NB4 (cell line): ENCODE measurements at places on chromosomes 11 and 22.

DNA sequence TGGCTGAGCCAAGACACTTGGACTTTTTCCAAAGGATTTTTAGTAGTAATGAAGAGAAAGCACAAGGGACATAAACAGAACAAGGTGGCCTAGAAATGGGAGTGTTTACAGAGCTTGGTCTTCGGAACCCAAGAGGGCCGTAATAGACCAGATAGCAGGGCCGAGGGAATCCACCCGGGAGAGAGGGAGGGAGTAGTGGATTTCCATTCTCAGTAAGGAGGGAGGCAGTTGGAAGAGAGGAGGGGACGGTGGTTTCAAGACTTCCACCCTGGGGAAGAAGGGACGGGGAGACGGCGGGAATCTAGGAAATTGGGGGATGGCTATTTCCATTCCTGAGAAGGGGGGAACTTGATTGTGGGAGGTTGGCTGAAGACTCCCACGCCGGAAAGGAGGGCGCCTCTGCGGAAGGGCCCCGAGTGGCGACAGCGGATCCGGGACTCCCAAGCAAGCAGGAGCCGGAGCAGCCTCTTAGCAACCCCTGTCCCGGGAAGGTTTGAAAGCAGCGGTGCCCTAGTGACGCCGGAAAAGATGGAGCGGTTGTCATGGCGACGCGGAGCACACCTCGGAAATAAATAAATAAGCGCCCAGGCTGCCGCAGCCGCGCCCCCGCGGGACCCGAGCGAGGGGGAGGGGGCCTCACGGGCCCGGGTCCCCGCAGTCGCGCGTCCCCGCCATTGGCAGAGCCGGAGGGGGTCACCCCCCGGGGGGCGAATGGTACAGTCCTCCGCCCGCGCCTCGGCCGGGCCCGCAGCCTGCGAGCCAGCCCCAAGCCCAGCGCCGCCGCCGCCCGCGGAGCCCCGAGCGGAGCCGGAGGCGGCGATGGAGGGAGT, 31.6 kb downstream of the EIF3F start:
- DNase-seq, result no peak

DNA sequence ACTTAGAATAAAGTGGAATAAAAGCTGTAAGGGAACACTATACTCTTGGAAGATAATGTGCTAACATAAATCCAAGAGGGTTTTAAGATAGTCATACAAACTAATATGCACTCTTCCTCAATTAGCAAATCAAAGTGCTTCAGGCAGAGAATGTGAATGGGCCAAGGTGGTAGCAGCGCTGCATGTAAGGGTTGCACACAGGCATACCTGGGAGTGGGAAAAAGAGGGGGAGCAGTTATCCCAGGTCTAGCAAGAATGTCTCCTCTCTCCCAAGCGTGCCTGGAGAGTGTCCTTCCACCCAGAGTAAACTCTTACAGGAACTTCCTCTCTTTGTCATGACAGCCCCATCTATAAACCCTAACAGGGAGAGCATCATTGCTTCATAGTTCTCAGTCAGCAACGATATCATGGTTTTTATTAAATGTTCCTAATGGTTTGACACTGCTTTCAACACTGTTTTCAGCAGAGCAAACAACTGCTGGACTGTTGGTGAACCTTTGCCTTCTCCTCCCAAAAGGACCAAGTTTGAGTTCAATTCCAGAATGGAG, 61.6 kb downstream of the SYTL2 start:
- DNase-seq, result peak; percentile 24

DNA sequence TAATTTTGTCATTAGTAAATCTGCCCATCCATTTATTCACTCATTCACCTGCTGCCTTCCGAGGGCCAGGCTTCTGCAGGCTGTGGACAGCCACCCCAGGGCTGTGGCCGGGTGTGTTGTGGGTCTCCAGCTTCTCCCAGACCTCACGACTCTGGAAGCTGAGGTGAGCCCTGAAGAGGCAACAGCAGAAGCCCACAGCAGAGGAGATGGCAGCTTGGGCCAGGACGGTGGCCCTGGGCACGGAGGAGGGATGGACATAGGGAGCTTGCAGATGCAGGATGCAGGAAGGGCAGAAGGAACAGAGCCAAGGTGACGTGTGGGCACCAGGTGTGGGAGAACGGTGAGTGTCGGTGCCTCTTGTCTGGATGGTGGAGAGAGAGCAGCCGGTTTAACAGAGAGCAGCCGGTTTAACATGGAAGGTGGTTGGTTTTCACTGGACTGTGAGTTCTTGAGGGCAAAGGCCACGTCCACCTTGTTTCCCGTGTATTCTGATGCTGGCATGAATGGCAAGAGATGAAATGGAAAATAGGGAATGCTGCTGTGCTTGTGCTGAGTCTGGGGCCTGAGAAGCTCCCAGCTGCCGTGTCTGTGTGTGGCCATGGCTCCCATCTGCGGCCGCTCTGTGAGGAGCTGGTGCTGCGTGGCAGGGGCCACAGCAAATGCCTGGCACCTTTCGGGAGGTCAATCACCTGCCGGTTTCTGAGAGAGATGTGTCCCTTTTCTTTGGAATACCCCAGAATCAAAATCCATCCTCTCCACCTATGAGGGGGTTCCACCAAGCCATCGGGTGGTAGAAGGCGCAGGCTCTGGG, 669.9 kb downstream of the BRD1 start:
- DNase-seq, result no peak

- no peak for DNase-seq
Observed at GRCh38 chr11:16215352-16215751, 141.0 kb downstream of the SOX6 start.

DNA sequence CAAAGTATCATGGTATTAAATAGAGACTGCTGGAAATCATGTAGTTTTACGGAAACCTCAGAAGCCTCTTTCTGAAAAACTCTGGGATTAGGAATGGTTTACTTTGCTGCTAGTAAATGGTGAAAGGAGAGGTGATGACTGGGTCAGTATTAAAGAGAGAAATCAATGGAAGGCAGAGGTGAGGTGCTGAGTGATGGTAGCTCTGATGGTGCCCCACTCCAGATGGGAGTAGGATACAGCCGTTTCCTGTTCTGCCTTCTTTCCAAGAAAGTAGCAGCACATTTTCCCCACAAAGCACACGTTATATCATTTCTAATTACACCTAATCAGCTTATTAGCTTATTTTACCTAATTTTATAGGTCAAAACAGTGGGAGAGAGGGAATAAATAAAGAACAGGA, 267.6 kb upstream of the PITPNB start:
- no peak for DNase-seq

DNA sequence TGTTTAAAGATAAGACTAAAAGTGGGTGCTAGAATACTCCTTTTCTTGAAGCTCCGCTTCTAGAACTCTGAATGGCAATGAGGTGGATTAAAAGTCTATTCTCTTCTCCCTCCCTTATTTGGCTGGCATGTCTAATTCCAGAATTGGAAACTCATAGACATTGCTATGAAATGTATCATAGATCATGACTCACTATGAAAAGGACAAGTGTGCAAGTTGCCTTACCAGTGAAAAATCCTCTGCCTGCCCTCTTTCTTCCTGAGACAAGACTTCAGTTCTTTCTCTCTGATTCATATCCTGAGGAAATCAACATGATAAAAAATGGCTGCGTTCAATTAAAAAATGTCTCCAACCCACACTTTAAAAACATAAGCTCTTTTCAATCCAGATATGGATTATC, 73.2 kb upstream of the BLID start:
- no peak for DNase-seq

GRCh38 chr11:15651816-15652215, 537.1 kb downstream of the INSC start:
- DNase-seq, result no peak

- DNase-seq, result no peak
Observed at GRCh38 chr11:92306966-92307510, 82.4 kb downstream of the FAT3 start.
